Activated CD8-positive, alpha-beta T cell treated with anti-CD3 and anti-CD28 coated beads for 36 hours (primary cell): ENCODE measurements at places on chromosomes 1 and 21. TPM values are rescaled to one million over a fixed set of nuclear protein-coding genes. Genes with fewer than 3 reads are reported as not detected.

DNA sequence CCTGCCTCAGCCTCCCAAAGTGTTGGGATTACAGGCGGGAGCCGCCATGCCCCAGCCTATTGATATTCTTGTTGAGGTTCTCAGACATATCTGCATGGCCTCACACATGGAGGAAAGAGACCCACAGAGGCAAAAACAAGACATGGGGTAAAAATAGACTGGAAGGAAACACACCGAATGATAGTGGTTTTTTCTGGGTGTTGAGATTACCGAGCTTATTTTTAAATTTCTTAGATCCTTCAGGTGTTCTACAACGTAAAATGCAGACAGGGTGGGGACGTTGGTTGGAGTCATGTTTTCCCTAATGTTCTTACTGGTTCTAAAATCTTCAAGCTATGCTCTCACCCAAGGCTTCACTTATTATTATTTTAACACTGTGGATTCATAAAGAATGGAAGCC is 23.9 kb upstream of the RUNX3 start:
- peaks cover 88% of the 10 kb centered on the region for H3K36me3 ChIP-seq
- H3K27me3 ChIP-seq = no peaks in the 10 kb centered on the region
- H3K4me1 ChIP-seq = peaks cover 87% of the 10 kb centered on the region
- no peak for DNase-seq

DNA sequence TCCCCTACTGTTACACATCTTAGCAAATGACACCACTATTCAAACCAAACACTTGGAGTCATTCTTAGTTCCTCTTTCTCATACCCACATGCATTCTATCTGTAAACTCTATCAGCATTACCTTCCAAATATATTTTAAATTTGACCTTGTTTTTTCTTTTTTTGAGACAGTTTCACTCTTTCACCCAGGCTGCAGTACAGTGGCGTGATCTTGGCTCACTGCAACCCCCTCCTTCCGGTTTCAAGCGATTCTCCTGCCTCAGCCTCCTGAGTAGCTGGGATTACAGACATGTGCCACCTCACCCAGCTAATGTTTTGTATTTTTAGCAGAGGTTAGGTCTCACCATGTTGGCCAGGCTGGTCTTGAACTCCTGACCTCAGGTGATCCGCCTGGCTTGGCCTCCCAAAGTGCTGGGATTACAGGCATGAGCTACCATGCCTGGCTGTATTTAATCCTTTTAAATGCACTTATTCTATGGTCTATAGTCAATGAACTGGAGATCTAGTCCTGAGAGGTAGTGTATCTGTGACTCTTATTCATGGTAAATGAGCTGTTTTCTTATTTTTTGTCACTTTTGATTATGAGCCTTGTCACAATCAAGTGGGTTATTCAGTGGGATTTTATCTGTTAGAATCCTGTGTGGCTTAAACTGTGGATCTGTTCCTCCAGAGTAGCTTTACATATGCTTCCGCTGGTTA is 73.1 kb downstream of the GATAD2B start:
- peak overlapping the region; percentile 20 for H3K4me3 ChIP-seq
- H3K27ac ChIP-seq = peak overlapping the region; percentile 92
- H3K4me1 ChIP-seq = peaks cover 42% of the 10 kb centered on the region
- peaks cover 16% of the 10 kb centered on the region for H3K36me3 ChIP-seq
- no peaks in the 10 kb centered on the region for H3K27me3 ChIP-seq
- peak; percentile 61 for DNase-seq

- peaks cover 10% of the 10 kb centered on the region for H3K4me1 ChIP-seq
- H3K27ac ChIP-seq = no peak overlapping the region
- no peaks in the 10 kb centered on the region for H3K36me3 ChIP-seq
- H3K27me3 ChIP-seq = no peaks in the 10 kb centered on the region
- no peak for DNase-seq
Measured at GRCh38 chr1:66315671-66316070, 218.3 kb upstream of the SGIP1 start.

- DNase-seq = no peak
- H3K27me3 ChIP-seq = no peaks in the 10 kb centered on the region
- H3K4me1 ChIP-seq = peaks cover 48% of the 10 kb centered on the region
- peak overlapping the region; percentile 10 for H3K27ac ChIP-seq
- no peak overlapping the region for H3K4me3 ChIP-seq
Measured at GRCh38 chr1:29176576-29176975, 5.1 kb downstream of the SRSF4 start.

DNA sequence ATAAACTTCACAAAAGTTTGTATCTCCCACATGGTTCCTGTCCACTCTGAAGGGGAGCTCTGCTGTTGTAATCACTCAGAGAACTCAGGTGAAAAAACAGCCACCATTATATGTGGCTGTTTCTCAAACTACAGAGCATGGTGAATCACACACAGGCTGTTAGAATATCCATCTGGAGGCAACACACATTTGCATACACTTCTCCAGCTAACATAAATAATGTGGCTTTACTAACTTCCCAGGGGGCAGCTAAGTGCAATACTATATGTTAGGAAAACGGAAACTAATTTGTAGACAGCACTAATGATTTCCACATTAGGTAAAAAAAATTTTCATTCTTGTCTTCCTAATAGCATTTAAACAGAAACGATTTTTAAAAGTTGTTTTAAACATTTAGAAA is 49.3 kb downstream of the PTGFR start:
- no peak overlapping the region for H3K4me3 ChIP-seq
- H3K27me3 ChIP-seq = peaks cover 3% of the 10 kb centered on the region
- no peaks in the 10 kb centered on the region for H3K4me1 ChIP-seq
- DNase-seq = no peak
- H3K36me3 ChIP-seq = no peaks in the 10 kb centered on the region

Gene SEC16B
- not detected for total RNA-seq

Gene GSTM1
- total RNA-seq = 47.9 TPM

Gene CA6
- total RNA-seq = 3.5 TPM
